ENCODE measurements at places on chromosomes 2 and 18. TPM values are rescaled to one million over a fixed set of nuclear protein-coding genes. Genes with fewer than 3 reads are reported as not detected.

DNA sequence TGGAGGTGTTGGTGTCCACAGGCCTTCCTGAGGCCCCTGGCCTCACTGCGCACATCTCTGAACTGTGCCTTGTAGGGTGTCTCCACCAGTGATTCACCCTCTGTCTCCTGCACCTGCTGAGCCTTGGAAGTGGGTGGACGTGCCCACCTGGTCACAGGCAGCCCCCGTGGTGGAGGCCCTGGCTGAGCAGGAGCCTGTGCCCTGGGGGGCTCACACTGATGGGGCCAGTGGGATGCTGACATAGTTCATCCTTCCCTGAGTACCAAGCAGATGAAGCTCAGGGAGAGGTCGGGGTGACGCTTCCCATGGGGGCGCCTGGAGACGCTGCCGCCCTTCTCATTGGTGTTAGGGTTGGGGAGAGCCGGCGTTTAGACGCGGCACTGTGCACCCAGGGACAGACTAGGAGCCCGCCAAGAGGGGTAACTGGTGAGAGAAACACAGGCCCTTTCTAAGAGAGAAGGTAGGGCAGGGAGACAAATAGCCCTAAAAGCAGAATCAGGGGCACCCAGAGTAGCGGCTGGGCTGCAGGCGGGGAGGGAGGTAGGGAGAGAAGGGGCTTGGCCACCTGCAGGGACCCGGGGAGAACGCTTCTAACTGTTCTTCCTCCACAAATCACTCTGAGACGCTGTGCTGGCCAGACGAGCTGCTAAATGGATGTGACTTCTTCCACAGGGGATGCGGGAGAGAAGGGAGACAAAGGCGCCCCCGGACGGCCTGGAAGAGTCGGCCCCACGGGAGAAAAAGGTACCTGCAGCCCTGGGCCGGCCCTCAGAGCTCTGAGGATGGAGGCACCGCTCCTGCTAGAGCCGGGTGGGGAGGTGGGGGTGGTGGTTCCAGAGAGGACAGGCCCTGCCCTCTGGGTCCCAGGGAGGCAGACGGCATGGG, 18.0 kb downstream of the COLEC11 start:
- H3K27me3 ChIP-seq, result no peaks in the 10 kb centered on the region
- H3K4me1 ChIP-seq, result no peaks in the 10 kb centered on the region

DNA sequence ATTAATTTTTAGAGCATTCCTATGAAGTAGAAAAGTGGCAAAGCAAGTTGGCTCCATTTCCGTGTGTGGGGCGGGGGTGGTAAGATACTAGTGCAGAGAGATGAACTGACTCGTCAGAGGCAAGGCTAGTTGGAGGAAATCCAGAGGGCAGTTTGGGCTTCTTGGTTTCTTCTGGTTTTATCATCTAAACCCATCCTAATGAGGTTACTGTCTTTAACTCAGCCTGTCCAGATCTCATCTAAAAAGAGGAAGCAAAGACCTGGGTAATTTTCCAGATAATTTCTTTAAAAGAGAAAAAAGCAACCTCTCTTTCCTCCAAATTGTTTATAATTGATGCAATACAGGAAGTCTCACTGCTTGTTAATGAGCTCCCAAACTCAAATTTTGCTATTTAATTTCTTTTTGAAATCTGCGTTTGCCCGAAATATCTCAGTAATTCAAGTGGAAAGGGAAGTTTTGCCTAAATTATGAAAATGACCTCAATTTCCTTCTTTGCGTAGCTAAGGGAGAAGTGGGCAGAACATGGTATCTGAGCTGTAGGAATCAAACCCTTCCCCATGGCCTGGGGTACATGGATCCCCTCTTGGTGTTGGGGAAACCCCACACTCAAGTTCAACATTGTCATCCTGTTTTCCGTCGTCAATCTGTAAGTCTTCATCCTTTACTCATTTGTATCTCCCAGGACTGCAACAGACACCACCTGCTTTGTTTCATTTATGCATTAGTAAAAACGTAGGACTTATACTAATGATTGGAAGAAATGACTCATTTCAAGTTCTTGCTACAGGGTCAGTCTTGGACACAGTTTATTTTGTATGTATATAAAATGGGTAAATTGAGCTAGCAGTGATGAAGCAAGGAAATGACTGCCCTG, 89.1 kb upstream of the KLF7 start:
- H3K27me3 ChIP-seq, result no peaks in the 10 kb centered on the region
- H3K36me3 ChIP-seq, result no peaks in the 10 kb centered on the region
- no peak overlapping the region for H3K4me3 ChIP-seq
- H3K27ac ChIP-seq, result no peak overlapping the region
- peaks cover 20% of the 10 kb centered on the region for H3K4me1 ChIP-seq

- H3K27me3 ChIP-seq, result no peaks in the 10 kb centered on the region
- no peak overlapping the region for H3K27ac ChIP-seq
- no peaks in the 10 kb centered on the region for H3K4me1 ChIP-seq
- DNase-seq, result no peak
Measured at GRCh38 chr18:75083761-75084160, 125.2 kb downstream of the PTGR3 start.

DNA sequence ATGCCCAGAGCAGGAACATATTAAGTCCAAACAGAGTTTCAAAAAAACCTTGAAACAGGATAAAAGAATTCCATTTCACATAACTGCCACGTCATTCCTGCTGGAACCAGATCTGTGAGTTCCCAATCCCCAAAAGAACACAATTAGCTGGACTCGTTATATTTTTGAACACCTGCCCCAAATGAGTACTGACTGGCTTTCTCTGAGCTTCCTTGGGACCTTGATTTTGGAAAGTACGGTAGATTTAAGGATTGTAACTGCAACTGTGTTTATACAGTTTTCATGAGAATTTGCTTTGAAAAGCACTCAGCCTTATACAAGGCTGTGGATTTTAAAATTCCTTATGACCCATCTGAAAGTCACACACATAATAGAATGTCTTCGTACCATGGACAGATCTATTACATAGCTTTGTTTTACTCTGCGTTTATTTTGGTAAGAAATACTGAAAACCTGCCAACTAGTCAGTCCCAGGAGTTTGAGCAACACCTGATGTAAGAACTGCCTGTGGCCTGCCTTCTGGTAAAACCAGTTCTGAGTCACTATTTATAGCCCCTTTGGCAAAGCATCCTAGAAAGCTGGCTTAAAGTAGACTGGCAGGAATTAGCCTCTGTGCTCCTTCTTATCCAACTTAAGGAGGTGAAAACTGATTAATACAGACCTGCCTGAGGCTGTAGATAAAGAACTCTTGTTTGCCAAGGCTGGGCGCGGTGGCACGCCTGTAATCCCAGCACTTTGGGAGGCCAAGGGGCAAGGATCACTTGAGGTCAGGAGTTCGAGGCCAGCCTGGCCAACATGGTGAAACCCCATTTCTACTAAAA, 48.1 kb downstream of the MERTK start:
- H3K4me3 ChIP-seq, result no peak overlapping the region
- H3K27me3 ChIP-seq, result no peaks in the 10 kb centered on the region
- H3K36me3 ChIP-seq, result no peaks in the 10 kb centered on the region

The CCDC141 gene
- 3.9 TPM for total RNA-seq

DNA sequence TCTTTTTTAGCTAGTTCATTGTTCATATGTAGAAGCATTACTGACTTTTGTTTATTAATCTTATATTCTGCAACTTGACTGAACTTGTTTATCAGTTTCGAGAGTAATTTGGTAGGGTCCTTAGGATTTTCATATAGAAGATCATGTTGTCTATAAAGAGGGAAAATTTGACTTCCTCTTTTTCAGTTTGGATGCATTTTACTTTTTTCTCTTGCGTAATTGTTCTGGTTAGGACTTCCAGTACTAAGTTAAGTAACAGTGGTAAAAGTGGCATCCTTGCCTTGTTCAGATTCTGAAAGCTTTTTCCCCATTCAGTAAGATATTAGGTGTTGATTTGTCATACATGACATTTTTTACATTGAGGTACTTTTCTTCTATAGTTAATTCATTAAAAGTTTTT, 726.0 kb downstream of the KCNJ3 start:
- no peaks in the 10 kb centered on the region for H3K4me1 ChIP-seq
- H3K36me3 ChIP-seq, result no peaks in the 10 kb centered on the region
- H3K4me3 ChIP-seq, result no peak overlapping the region
- no peak overlapping the region for H3K27ac ChIP-seq

DNA sequence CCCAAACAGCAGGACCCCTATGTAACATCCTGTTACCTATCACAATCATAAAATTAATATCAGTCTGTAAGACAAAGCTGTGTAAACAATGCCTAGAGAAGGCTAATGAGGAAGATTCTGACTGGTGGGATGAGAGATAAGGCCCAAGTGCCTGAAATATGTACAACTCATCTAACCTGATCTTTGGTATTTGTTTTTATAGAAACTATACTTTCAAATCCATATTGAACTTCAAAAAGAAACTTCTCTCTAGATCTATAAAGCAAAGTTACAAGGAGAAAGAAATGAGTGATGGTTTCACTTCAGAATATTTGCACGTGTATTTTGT, 36.1 kb upstream of the ITGA4 start:
- H3K27me3 ChIP-seq, result no peaks in the 10 kb centered on the region
- no peaks in the 10 kb centered on the region for H3K36me3 ChIP-seq
- H3K4me1 ChIP-seq, result no peaks in the 10 kb centered on the region
- no peak overlapping the region for H3K27ac ChIP-seq
- H3K4me3 ChIP-seq, result no peak overlapping the region

The GATA6 gene
- 4.2 TPM for total RNA-seq

The FANCL gene
- total RNA-seq, result 26.5 TPM

- no peak overlapping the region for H3K4me3 ChIP-seq
- no peak overlapping the region for H3K27ac ChIP-seq
- H3K4me1 ChIP-seq, result no peaks in the 10 kb centered on the region
- no peak for DNase-seq
- no peaks in the 10 kb centered on the region for H3K36me3 ChIP-seq
- H3K27me3 ChIP-seq, result no peaks in the 10 kb centered on the region
Measured at GRCh38 chr2:177708660-177709444, 316.3 kb downstream of the AGPS start.

DNA sequence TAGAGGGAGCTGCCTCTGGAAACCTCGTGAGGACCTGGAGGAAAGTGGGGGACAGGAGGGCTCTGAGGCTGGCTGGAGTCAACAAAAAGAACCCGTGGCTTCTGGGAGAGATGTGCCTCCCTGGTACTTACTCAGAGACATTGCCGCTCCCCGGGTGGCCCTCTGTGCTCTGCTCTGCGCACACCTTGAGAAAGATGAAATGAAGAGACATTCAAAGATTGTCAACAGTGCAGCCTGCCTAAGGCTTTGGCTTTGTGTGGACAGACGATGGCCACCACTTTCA, 14.5 kb downstream of the CYS1 start:
- H3K36me3 ChIP-seq, result no peaks in the 10 kb centered on the region
- H3K27ac ChIP-seq, result no peak overlapping the region
- DNase-seq, result no peak
- H3K27me3 ChIP-seq, result no peaks in the 10 kb centered on the region

GRCh38 chr2:9400268-9401058, 22.9 kb downstream of the ITGB1BP1 start:
- no peaks in the 10 kb centered on the region for H3K27me3 ChIP-seq
- no peak overlapping the region for H3K27ac ChIP-seq
- no peaks in the 10 kb centered on the region for H3K36me3 ChIP-seq
- no peak overlapping the region for H3K4me3 ChIP-seq
- no peak for DNase-seq

GRCh38 chr2:70360661-70361270, 58.9 kb upstream of the FAM136A start:
- H3K27ac ChIP-seq, result no peak overlapping the region
- DNase-seq, result no peak

The TMEM17 gene
- total RNA-seq, result 5.9 TPM

DNA sequence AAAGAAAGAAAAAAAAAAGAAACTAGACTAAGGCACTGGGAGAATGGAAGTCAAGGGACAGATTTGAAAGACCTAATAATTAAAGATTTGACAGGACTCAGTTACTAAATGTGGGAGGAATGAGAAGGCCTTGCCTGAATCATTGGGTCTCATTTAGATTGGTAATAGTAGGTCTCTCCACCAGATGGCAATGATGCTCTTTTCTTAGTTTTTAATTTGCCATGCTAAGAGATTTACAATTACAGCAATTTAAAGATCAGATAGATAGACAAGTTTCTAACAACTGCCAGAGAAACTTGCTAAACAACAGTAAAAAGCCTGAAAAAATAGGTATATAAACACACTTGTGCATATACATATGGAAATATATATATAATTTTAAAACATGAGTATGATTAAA, 153.0 kb downstream of the TMEM247 start:
- no peaks in the 10 kb centered on the region for H3K4me1 ChIP-seq
- H3K4me3 ChIP-seq, result no peak overlapping the region
- no peaks in the 10 kb centered on the region for H3K36me3 ChIP-seq
- no peaks in the 10 kb centered on the region for H3K27me3 ChIP-seq
- no peak for DNase-seq
- H3K27ac ChIP-seq, result no peak overlapping the region

The TANC1 gene
- 50.2 TPM for total RNA-seq

The LTBP1 gene
- 29.4 TPM for total RNA-seq

The C1QL2 gene
- not detected for total RNA-seq

GRCh38 chr2:65144571-65144970, 14.7 kb upstream of the RAB1A start:
- H3K4me1 ChIP-seq, result no peaks in the 10 kb centered on the region
- H3K36me3 ChIP-seq, result no peaks in the 10 kb centered on the region
- no peaks in the 10 kb centered on the region for H3K27me3 ChIP-seq

GRCh38 chr2:24501813-24502212, 10.8 kb downstream of the NCOA1 start:
- no peak for DNase-seq
- peaks cover 59% of the 10 kb centered on the region for H3K4me1 ChIP-seq
- no peak overlapping the region for H3K4me3 ChIP-seq
- H3K27ac ChIP-seq, result no peak overlapping the region
- no peaks in the 10 kb centered on the region for H3K36me3 ChIP-seq

GRCh38 chr18:77407733-77408132, 158.1 kb downstream of the GALR1 start:
- H3K4me3 ChIP-seq, result no peak overlapping the region
- H3K27ac ChIP-seq, result no peak overlapping the region
- no peak for DNase-seq
- H3K4me1 ChIP-seq, result no peaks in the 10 kb centered on the region
- H3K36me3 ChIP-seq, result no peaks in the 10 kb centered on the region

DNA sequence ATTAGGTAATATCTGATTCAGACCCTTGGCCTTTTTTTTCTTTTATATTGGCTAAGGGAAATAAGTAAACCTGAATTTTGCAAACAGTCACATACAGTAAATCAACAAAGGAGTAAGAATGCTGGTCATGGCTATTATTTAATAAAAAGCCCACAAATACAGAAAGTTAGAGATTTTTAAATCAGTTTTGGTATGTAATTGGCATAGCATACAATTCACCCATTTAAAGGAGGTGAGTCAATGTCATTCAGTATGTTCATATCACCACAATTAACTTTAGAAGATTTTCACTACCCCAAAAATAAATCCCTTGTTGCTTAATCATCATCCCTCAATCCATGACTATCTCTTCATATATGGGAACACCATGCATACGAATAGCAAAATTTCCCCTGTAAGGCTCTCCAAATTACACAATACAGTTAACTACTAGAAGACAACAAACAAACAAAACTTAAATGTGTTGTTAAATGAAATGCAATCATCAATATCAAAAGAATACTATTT, 45.9 kb upstream of the NYAP2 start:
- no peaks in the 10 kb centered on the region for H3K36me3 ChIP-seq
- DNase-seq, result no peak
- no peaks in the 10 kb centered on the region for H3K4me1 ChIP-seq
- H3K27ac ChIP-seq, result no peak overlapping the region

The CIDEA gene
- total RNA-seq, result 30.8 TPM

Measured in tibial nerve (tissue), 4 donors.